ENCODE measurements at places on chromosomes 2 and 18.
A peak's percentile ranks its signal among the peaks of the same experiment; 100 is the strongest.

GRCh38 chr2:16638946-16639345 is 26.7 kb downstream of the CYRIA start:
- DNase-seq = no peak

DNA sequence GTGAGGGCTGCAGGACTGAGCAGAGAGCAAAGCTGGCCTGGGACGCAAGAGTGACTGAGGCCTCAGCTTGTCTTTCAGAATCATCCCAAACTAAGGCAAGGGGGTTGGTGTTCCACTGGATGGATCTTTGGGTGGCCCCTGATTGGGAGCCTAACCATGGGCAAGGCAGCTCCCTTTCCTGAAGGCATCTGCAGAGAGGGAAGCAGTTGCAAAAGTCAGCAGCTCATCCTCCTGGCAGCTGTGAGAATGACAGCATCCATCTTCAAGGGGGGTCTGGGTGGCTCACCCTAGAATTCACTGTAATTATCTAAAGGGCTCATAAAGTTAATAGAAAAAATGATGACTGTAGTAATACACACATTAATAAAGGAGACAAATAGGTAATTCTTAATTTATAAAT is 46.5 kb upstream of the RAB31 start:
- DNase-seq = no peak

DNA sequence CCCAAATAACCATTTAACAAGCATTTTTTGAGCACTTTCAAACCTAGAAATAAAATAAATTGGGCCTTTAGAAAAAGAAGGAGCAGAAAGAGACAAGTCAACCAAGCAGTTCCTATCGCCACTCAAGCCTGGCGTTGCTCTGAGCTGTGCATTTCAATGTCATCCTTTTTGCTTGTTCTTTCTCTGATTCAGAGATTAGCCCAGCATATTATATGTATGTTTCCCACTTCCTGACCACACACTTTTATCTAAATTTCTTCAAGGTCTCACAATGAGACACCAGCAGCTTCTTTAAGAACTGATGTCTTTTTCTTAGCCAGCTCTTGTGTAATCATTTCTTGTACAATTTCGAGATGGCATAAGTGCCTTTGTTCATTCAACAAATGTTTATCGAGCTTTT is 344.5 kb upstream of the ID2 start:
- no peak for DNase-seq

- no peak for DNase-seq
These were observed 127.3 kb upstream of the FAM98A start for GRCh38 chr2:33726415-33726814.

DNA sequence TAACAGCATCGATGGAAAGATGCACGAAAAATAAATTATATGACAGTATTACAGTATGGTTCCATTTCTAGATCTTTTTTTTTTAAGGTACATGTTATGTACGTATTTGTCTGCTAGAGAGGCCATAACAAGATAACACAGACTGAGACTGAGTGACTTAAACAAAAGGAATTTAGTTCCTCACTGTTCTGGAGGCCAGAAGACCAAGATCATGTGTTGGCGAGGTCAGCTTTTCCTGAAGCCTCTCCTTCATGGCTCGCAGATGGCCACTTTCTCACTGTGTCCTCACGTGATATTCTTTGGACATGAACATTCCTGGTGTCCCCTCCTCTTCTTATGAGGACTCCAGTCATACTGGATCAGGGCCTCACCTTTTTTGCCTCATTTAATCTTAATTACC is 177.4 kb downstream of the CAPN13 start:
- no peak for DNase-seq

DNA sequence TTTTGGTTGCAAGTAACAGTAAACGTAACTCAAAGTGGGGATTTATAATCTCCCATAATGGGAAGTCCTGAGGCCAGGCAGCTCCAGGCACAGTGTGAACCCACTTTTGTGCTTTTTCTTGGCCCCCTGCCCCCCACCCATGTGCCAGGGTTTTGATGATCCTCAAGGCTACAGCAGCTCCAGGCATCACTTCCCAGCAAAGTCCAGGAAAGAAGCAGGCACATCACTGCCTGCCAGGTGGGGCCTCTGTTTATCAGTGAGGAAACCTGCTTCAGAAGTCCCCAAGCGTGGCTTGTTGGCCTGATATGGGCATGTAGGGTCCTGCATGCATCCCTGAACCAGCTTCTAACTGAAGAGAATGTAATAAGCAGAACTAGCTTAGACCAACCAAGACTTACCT is 299.2 kb upstream of the SKOR2 start:
- DNase-seq = no peak

GRCh38 chr18:501406-501714 is 859 bp upstream of the COLEC12 start:
- DNase-seq = no peak

DNA sequence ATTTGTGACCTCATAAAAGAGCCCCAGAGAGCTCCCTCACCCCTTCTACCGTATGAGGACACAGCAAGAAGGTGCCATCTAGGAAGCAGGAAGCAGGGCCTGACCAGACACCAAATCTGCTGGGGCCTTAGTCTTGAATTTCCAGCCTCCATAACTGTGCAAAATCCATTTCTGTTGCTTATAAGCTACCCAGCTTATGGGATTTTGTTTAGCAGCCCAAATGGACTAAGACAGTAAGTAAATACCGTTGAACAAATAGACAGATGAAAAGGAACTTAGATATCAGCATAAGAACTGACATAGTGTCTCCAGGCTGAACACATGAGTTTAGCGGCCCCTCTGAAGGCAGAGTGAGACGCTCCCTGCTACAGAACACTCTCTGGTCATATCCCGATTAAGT is 130.9 kb downstream of the UXS1 start:
- no peak for DNase-seq

DNA sequence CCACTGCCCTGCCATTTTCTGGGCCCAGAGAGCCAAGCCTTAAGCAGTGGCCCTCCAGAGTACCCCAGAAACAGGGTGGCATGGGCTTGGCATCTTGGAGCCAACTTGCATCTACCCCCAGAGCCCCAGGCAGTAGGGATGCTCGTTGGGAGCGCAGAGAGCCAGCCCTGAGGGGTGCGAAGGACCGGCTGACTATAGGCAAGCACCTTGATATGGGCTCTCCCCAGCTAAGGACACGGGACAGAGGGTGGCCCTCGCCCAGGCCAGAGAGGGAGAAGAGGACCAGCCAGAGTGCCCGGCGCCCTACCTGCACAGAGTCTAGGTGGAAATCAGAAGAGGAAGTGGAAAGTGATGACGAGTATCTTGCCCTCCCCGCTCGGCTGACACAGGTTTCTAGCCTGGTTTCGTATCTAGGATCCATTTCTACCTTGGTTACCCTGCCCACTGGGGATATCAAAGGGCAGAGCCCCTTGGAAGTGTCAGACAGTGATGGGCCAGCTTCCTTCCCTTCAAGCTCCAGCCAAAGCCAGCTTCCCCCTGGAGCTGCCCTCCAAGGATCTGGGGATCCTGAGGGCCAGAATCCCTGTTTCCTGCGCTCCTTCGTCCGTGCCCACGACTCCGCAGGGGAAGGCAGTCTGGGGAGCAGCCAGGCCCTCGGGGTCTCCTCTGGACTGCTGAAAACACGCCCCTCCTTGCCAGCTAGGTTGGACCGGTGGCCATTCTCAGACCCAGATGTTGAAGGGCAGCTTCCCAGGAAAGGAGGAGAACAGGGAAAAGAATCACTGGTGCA is 16.2 kb downstream of the CEP68 start:
- no peak for DNase-seq

GRCh38 chr2:99605036-99605435 is 115.2 kb upstream of the REV1 start:
- DNase-seq = no peak

DNA sequence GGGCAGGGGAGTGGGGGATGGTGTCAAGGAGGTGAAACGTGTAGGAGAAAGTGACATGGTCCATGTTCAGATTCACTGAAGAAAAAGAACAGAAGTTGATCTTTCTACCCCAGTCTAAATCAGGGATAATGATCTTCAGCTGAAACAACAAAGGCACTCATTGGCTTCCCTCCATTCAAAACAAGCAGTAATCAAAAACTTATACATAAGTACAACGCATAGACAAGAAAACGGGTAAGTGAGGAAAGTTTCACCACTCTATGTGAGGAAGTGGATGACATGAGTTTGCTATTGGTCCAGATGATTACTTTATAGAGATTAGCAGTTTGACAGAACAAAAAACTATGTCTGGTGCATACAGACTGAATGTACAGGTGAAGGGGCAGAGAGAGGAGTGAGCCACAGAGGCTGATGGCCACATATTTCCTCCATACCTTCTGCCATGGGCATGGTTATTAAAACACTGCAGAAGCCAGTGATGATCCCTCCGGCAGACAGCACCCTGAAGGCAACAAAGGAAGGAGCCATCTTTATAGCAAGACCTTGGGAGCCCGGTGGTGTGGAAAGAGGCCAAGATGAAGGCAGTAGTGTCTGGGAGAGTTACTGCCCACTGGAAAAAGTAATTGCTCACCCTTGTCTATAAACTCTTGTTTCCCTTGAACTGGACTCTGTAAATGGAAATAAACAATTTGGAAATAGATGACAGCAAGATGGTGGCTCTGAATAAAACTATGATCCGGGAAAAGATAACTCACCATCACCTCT is 57.7 kb downstream of the SLC25A12 start:
- DNase-seq = no peak

GRCh38 chr18:76346490-76347130 is 148.4 kb downstream of the ZNF516 start:
- no peak for DNase-seq

DNA sequence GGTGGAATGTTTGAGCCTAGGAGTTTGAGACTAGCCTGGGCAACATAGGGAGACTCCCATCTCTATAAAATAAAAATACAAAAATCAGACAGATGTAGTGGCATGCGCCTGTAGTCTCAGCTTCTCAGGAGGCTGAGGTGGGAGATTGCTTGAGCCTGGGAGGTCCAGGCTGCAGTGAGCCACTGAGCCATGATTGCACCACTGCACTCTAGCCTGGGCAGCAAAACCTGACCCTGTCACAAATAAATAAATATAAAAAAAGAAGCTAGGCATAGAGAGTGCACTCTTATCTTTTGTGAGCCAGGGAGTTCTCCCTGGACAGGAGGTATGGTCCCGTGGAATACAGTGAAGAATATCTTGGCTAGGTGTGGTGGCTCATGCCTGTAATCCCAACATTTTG is 11.0 kb upstream of the KYNU start:
- DNase-seq = no peak

DNA sequence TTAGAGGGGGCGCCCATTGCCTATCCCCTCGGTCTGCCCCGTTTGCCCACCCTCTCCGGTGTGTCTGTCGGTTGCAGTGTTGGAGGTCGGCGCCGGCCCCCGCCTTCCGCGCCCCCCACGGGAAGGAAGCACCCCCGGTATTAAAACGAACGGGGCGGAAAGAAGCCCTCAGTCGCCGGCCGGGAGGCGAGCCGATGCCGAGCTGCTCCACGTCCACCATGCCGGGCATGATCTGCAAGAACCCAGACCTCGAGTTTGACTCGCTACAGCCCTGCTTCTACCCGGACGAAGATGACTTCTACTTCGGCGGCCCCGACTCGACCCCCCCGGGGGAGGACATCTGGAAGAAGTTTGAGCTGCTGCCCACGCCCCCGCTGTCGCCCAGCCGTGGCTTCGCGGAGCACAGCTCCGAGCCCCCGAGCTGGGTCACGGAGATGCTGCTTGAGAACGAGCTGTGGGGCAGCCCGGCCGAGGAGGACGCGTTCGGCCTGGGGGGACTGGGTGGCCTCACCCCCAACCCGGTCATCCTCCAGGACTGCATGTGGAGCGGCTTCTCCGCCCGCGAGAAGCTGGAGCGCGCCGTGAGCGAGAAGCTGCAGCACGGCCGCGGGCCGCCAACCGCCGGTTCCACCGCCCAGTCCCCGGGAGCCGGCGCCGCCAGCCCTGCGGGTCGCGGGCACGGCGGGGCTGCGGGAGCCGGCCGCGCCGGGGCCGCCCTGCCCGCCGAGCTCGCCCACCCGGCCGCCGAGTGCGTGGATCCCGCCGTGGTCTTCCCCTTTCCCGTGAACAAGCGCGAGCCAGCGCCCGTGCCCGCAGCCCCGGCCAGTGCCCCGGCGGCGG is 1.7 kb downstream of the MYCN start:
- DNase-seq = no peak

GRCh38 chr2:69453475-69454129 is 16.4 kb upstream of the NFU1 start:
- DNase-seq = peak; percentile 27

DNA sequence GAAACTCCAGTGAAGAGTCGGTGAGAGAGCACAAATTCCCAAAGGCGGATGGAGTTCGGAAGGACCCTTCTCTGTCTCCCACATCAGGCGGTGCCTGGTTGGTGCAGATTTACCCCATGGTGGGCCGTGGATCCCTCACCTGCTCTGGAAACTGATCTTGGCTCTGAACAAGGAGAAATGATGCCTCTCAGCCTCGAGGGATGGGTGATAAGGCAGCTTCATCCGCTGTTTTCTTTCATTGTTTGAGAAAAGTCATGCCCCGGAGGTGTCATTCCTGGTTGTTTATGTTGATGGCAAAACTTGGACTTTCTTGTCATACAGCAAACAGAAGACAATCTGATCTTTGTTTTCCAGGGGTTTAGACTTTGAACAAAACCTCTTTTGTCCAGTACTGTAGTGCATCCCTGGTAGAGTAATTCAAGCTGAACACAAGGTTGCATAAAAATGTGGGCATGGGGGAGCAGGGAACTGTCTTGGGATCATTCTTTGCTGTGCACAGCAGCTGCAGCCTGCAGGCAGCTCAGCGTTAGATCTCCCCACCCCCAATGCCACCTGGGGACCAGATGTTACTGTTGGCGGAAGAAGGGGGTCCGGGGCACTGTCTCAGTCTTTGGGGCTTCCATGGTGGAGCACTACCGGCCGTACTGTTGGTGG is 81.3 kb downstream of the NFATC1 start:
- DNase-seq = no peak

DNA sequence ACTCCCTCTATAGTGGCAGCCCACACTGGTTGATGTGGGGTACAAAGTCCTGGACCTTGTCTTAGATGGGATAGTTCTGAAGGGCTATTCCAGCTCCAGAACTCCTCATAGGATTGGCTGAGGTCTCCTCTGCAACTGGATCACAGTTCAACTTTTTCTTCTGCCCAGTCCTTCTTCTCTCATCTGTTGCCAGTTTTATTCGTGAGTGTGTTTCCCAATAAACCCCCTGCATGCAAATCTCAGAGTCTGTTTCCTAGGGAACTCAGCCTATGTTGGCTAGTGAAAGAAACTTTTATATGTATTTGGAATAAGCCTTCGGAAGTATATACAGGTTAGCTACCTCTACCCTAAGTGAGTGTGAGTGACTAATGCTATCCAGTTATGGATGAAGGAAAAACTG is 823.4 kb downstream of the SLC4A3 start:
- no peak for DNase-seq

GRCh38 chr2:118250001-118250400 is 161.7 kb downstream of the INSIG2 start:
- DNase-seq = no peak

- no peak for DNase-seq
These were observed 39.8 kb upstream of the SESTD1 start for GRCh38 chr2:179304424-179304823.
